RCC 7860 (cell line): ENCODE measurements at places on chromosomes 3 and 15.

DNA sequence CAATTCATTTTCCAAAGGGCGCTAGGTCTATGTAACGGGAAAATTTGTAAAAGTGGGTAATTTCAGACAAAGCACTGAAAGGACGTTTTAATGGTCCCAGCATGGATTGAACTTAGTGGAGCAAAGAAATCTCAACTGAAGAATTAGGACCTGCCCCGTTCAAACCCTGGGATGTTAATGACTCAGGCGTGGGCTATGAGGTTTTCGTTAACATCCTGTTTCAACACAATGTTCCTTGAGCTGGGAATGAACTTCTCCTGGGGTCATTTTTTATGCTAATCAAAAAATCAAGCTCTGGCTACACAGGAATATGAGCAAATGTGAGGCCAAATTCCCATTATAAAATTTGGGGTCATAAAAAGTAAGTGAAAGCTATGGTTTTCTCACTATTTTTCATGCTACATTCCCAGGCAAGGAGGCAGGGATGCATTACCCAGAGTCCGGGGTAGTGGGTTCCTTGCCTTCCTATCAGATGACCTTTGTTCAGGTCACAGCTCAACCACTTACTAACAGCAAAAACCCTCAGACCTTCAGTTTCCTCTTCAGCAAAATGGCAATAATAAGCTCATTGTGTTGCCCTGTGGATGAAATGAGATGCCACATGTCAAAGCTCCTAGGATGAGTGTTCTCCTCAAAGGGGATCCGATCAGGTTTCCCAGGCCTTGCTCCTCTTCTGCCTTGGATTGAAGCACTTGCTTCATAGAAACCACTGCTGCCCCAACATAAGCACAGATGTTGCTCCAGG is 271.4 kb downstream of the ARRDC4 start:
- DNase-seq, result no peak

DNA sequence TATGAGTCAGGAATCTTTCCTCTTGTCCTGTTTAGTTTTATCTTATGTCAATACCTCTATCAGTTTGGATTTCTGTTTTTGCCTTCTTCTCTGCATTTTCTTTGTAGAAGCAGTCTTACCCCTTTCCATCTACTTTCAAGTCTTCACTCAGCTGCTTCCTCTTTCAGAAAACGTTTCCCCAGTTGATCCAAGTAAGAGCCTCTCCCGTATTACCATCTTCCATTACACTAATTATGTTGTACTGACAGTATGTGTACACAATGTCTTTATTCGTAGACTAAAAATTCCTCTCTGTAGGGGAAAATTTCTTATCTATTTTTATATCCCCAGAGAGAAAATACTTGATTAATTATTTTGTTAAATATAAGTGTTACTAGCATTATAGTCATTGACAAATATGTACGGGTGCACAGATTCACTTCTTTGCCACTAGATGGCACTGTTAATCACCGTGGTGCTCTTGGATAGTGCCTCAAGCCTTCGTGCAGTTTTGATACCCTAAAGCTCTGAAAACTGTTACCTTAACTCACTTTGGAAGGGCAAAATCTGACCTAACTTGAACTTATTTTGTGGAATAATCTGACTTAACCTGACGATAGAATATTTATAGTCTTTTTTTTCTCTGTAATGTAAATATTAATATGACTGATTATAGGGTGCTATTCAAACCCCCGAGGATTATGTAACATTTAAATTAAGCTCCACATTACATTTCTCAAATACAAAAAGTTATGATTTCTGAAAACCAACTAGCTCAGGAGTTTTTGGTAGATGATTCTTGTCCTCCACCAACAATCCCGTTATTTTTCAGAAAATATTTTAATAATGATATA is 74.2 kb upstream of the POU1F1 start:
- DNase-seq, result peak; percentile 43

- no peak for DNase-seq
Measured at GRCh38 chr3:82790307-82791097, 1029.1 kb upstream of the GBE1 start.

GRCh38 chr3:193240436-193240849 is 579 bp upstream of the PLAAT1 start:
- DNase-seq, result no peak

GRCh38 chr3:168156479-168156878 is 60.8 kb upstream of the GOLIM4 start:
- no peak for DNase-seq

- DNase-seq, result no peak
Measured at GRCh38 chr3:9783954-9784353, 8.3 kb downstream of the TADA3 start.

- no peak for DNase-seq
Measured at GRCh38 chr3:39095778-39096177, 11.6 kb downstream of the GORASP1 start.

DNA sequence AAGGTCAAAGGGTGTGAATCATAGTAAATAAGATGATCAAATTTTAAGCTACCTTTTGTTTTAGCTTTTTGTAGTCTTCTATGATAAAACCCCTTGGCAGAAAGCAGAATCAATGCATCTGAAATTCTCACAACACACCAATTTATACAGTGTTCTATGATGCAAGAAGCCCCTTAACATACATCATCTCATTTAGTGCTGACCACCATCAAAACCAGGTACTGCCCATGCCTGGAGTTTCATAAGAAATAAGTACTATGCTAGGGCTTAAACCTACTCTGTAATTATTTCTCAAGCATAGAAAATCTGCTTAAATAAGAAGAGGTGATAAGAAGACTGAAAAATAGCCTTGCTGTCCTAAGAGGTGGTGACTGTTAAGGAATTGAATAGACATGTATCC is 67.6 kb downstream of the NBEAL2 start:
- no peak for DNase-seq
